Activated CD4-positive, alpha-beta T cell treated with anti-CD3 and anti-CD28 coated beads for 48 hours (primary cell): ENCODE measurements at places on chromosomes 16 and 17.

- DNase-seq, result no peak
Observed at GRCh38 chr16:89164436-89164835, 7.1 kb upstream of the CDH15 start.

- DNase-seq, result no peak
Observed at GRCh38 chr17:42667088-42667951, 8.2 kb downstream of the TUBG2 start.

- DNase-seq, result no peak
Observed at GRCh38 chr16:87017371-87018012, 299.7 kb downstream of the C16orf95 start.

GRCh38 chr16:15948532-15949209 is 745 bp upstream of the ABCC1 start:
- no peak for DNase-seq

- DNase-seq, result no peak
Observed at GRCh38 chr17:81834831-81835267, at the start of gene PPP1R27. Gene PPP1R27 (minus strand): TSS chr17:81835050. CDS start chr17:81834953, 97 bp downstream.

GRCh38 chr17:67435122-67435521 is 58.0 kb downstream of the PITPNC1 start:
- DNase-seq, result peak; percentile 68

GRCh38 chr17:63542942-63543821 is 7.1 kb upstream of the DCAF7 start:
- no peak for DNase-seq

- no peak for DNase-seq
Observed at GRCh38 chr16:74438492-74438979, 17.3 kb upstream of the CLEC18B start.

- no peak for DNase-seq
Observed at GRCh38 chr16:20803561-20804214, 2.6 kb downstream of the ERI2 start.

DNA sequence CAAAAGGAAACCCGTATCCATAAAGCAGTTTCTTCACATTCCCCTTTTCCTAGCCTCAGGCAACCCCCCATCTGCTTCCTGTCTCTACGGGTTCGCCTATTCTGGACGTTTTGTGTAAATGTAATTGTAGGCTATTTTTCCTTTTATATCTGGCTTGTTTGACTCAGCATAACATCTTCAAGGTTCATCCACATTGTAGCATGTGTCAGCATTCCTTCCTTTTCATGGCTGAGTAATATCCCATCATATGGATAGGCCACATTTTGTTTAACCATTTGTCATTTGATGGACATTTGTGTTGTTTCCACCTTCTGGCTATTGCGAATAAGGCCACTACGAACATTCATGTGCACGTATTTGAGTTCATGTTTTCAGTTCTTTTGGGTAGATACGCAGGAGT is 54.6 kb downstream of the FOXL1 start:
- DNase-seq, result no peak

DNA sequence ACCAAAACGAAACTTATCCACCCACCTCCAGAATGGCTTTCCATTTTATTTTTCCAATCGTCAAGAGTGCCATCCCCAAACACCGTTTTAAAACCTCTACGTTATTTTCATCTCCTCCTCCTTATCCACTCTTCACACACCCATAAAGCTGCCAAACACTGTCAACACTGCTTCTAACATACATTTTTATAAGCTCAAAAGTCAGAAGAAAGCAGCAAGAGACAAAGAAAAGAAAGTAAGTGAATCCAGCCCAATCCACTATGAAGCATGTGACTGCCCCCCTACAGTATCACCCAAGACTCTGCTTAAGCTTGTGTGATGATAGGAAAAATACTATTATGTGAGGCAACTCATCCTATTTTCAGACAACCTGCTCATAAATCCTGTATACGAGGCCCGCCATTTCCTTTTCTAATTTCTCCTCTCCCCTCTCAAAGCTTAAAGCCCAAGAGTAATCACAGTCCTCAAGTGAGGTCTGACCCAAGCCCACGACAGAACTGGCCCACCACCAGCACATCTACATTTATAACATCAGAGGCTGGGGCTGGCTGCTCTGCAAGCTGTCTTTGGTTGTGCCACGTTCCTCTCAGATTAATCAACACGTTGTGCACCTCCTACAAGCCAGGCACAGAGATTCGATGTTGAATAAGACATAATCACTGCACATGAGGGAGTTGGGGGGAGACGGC is 16.3 kb downstream of the USP31 start:
- no peak for DNase-seq

- peak; percentile 24 for DNase-seq
Observed at GRCh38 chr17:35073183-35073790, 9.8 kb upstream of the RFFL start.

DNA sequence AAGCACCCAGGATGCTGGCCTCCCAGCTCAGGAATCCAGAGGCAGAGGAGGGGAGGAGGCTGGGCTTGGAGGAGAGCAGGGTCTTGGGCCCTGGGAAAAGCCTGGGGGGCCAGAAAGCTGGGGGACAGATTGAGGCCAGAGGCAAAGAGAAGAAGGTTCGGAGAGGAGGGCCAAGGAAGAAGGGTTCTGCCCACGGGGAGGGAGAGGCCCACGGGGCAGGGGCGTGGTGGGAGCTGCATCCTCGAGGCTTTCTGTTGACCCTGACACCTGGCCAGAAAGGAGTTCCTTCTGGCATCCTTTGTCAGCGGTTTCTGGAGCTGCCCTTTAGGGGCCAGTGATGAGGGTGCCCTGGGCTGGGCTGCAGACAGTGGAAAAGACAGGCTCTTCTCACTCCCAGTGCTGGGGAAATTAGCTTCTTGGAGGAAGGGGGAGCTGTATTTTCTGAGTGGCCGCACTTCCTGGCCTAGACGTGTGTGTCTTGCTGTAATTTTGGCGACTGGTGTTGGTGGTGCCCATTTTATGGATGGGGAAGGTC is 308.7 kb downstream of the SEC14L1 start:
- DNase-seq, result no peak

DNA sequence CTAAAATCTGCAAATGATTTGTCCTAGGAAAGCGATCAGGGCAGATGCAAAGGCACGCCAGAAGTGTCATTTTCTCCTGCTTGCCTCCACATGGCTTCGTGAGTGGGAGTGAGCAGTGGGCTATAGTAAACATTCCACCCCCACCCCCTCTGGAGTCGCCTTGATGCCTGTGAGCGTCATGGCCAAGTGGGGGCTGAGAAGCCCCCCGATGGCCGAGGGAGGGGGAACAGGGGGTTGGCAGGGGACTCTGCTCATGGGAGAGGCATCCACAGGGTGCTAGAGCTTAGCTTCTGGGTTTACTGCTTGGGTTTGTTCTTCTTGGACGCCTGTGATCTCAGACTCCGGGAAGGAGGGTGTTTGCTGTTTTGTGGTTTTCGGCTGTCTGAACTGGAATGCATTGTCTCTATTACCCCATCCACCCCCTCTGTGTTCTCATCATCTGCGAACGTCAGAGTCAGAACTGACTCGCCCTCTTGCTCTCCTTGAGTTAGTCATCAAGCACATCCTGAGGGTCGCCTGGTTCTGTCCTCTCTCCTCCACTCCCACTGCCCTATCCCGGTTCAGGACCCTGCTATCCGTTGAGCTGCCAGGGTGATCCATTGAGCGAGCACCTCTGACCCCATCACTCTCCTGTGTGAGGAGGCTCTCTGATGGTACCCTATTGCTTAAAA is 15.4 kb downstream of the TNS4 start:
- DNase-seq, result peak; percentile 52

GRCh38 chr16:65342231-65342866 is 220.5 kb upstream of the CDH11 start:
- no peak for DNase-seq

GRCh38 chr16:15996432-15997109 is 47.2 kb downstream of the ABCC1 start:
- DNase-seq, result no peak

GRCh38 chr17:55710410-55710809 is 12.3 kb downstream of the TMEM100 start:
- DNase-seq, result no peak

DNA sequence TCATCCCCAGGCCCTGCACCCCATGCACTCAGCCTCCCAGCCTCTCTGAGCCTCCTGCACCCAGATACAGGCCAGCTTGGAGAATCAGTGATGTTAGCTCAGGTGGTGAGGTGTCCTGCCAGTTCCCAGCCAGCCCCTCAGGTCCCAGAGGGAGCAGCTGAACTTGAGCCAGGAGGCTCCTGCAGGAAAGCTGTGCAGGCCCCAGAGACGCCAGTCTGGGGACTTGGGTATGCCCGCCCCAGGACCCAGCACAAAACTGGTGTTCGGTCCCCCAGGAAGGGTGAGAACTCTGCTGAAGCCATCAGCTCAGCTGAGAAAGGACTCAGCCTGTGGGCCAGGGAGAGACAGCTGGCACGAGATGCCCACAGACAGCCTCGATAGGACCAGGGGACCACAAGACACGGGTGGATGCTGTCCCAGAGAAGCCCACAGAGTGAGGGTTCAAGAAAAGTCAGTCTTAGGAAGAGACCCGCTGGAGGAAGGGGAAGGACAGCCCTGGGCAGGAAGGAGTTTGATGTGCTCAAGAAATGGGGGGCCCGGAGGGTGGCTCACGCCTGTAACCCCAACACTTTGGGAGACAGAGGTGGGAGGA is 11.0 kb downstream of the ENDOV start:
- no peak for DNase-seq

DNA sequence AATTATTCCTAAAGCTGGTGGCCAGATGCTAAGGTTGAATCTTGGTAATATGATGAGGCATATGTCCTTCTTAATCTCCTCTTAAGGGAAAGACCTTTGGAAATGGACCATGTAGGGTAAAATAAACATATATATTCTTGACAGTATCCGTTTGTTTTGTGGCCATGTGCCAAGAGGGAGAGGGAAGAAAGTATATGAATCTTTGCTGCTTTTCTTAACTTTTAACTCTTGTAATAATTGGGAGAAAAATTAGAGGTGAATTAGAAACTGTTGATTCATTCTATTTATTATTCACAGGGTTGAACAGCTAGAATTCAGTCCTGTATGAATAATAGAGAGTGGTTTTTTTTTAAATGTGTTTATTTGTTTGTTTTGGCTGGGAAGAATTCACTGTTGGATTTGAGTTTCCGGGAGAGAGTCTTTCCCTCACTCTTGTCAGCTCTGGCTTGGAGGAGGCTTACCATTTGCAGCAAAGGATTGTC is 31.6 kb downstream of the AATF start:
- DNase-seq, result no peak

- no peak for DNase-seq
Observed at GRCh38 chr17:44272954-44273353, 5.0 kb upstream of the SLC4A1 start.

DNA sequence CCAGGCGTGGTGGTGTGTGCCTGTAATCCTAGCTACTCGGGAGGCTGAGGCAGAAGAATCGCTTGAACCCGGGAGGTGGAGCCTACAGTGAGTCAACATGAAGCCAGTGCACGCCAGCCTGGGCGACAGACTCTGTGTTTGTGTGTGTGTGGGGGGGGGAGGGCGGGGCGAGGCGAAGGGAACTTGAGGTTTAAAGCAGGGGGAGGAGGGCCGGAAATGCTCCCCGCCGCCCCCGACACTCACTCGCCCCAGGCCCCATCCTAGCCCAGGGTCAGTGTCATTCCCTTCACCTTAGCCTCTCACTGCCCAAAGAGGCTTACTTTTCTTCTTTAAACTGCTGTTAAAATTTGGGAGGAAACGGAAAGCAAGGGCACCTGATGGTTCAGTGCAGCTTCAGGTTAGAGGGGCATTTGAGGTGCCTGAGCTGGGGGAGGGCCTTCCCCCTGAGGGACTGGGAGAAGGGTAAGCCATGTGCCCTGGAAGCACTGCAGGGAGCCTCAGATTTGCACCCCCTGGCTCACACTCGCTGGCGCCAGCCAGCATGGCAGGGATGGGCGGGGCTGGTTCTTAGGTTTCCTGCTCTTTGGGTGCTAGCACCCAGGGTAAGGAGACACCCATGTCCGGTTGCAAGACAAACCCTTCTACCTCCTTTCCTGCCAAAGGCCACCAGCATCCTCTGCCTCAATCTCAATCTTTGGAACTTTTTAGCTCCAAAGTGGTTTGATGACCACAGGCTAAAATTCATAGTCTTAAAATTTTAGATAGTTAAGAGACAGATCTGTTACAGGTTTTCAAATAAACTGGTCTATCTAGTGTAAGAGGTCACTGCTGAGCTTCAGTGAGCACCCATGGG is 2.2 kb upstream of the LIMD2 start:
- DNase-seq, result peak; percentile 86

DNA sequence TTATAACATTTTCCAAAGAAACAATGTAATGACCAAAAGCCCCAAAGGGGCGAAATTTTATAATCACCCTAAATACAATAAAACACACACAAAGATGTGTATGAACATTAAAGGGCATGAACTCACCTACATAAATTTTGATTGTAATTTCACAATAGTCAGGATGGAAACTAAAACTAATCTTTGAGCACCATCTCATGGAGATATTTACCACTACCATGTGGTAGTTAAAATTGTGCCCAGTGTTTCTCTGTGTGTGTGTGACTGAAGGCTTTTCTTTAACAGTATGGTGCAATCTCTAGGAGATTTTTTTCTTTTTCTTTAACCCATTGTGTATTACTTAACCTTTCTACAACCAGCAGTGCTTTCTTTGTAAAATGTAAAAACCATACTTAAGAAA is 19.7 kb upstream of the MEIOC start:
- DNase-seq, result no peak

- DNase-seq, result no peak
Observed at GRCh38 chr16:13060932-13061331, 159.5 kb downstream of the SHISA9 start.

- DNase-seq, result no peak
Observed at GRCh38 chr16:51305337-51305736, 154.3 kb upstream of the SALL1 start.

- DNase-seq, result no peak
Observed at GRCh38 chr16:2001035-2001434, 8.6 kb downstream of the ZNF598 start.

GRCh38 chr17:71600137-71600789 is 520.6 kb upstream of the SOX9 start:
- no peak for DNase-seq

DNA sequence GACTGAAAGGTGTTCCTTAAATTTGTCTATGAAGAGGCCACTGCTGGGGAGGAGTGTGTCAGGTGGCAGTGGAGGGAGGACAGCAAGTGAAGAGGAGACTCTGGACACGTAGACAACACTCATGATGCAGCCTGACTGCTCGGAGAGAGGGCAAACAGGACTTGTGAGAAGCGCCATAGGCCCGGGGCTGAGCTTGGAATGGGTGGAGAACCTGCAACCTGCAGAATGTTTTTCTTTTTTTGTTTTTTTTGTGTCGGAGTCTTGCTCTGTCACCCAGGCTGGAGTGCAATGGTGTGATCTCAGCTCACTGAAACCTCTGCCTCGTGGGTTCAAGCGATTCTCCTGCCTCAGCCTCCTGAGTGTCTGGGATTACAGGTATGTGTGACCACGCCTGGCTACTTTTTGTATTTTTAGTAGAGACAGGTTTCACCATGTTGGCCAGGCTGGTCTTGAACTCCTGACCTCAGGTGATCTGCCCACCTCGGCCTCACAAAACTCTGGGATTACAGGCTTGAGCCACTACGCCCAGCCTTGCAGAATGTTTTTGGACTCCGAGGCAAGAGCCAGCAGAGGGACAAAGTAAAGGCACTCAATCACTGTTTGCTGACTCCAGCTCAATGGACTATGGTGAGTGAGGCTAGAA is 18.9 kb upstream of the C17orf58 start:
- DNase-seq, result no peak

- peak; percentile 48 for DNase-seq
Observed at GRCh38 chr16:4081521-4082021, 34.7 kb downstream of the ADCY9 start.

GRCh38 chr16:28520672-28521071 is 14.0 kb upstream of the IL27 start:
- no peak for DNase-seq

- DNase-seq, result no peak
Observed at GRCh38 chr17:46741122-46741730, 77.3 kb downstream of the WNT3 start.
